Stimulated activated CD8-positive, alpha-beta memory T cell treated with anti-CD3 and anti-CD28 coated beads, Interleukin-12 subunit alpha, Interleukin-12 subunit beta, amount 100 ng/mL, for 4 hours (primary cell): ENCODE measurements at places on chromosomes 2 and 18.

DNA sequence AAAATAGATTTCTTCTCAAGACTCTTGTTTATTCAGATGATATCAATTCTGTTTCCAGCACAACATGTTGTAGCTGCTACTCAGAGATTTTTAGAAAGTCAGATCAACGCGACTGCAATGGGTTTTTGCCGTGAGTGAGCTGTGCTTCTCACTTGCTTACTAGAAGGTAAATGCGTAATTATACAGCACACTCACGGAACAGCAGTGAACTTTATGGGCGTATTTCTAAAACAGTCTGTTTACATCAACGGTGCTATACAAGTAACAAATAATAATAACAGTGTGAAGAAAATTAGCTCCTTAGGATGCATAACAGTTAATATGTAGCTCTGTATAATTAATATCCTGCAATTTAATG lies 533.6 kb downstream of the RNF144A start:
- no peak for DNase-seq

- no peak for DNase-seq
Measured at GRCh38 chr2:223759569-223760430, 77.6 kb downstream of the AP1S3 start.

- DNase-seq = no peak
Measured at GRCh38 chr2:218024871-218025270, 22.1 kb upstream of the TNS1 start.

GRCh38 chr2:99841749-99842148 lies 300.6 kb downstream of the AFF3 start:
- DNase-seq = no peak

- no peak for DNase-seq
Measured at GRCh38 chr2:237962432-237963084, 4.3 kb upstream of the UBE2F start.

GRCh38 chr2:69704446-69704845 lies 37.5 kb upstream of the ANXA4 start:
- DNase-seq = no peak

GRCh38 chr2:12099374-12099773 lies 352.9 kb downstream of the LPIN1 start:
- DNase-seq = no peak

DNA sequence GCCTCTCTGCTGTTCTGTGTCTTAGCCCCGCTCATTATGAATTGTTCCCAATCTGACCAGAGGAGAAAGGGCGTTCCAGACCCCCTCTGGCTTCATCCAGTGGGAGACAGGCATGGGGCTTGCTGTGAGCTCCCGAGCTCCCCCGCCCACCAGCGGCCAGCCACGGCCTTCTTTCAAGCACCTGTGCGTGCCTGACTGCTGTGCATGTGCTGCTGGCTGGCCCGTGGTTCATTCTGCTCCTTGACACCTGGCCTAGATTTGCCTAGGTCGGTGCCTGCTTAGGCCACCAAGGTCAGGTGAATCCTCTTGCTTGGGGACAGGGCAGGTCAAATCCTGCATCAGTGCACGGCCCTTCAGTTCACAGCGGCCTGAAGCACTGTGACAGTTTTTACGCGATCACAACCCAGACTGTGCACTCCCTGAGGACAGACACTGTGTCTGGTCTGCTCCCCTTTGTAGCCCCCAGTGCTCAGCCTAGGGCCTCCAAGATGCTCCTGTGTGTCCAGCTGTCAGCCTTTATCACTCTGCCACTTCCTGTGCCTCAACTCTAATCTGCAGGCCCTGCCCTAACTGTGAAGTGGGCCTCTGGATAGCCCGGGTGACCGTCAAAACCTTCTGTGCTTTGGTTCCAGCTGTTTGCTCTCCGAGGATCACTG lies 3.6 kb upstream of the LPIN1 start:
- no peak for DNase-seq

DNA sequence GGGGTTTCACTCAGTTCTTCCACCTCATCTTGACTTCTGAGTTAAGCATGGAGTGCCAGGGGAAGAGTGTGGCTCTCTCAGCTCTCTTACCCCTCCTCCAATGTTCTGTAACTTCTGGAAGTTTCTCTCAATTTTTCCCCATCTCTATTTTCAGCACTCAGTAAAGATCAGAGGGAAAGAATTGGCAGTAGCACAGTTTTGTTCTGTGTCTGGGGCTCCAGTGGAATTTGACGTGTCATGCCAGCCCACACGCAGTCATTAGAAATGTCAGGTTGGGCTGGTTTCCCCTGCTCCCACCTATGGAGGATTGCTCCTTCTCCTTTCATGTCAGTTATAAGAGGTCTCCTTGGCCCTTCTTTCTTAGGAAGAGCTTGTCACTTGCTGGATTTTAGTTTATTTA lies 104.6 kb upstream of the COL3A1 start:
- DNase-seq = no peak

- DNase-seq = no peak
Measured at GRCh38 chr2:144548532-144549191, 28.7 kb upstream of the ZEB2 start.

DNA sequence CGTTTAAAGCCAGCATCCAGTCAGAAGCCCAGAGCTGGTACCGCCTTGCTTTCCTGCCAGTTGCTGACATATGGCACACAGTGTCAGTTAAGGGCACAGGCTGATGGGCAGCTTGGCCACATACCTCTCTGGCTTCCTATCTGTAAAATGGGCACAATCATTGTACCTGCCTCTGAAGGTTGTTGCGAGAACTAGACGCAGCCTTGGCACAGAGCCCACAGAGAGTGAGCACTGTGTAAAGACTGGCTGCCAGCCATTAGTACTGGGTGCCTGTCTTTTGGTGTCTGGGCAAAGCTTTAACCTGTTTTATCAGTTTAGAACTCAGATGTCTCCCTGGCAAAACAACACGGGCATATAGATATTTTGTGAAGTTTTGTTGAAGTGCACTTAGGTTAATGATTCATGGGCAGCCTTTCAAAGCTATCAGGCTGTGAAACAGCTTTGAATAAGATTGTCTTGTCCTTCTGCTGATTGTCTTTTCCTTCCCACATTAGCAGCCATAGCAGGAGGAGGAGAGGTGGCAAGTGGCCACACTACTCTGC lies 269.5 kb downstream of the NEDD4L start:
- DNase-seq = no peak

GRCh38 chr2:55239656-55240222 lies 7.3 kb downstream of the RPS27A start:
- no peak for DNase-seq

DNA sequence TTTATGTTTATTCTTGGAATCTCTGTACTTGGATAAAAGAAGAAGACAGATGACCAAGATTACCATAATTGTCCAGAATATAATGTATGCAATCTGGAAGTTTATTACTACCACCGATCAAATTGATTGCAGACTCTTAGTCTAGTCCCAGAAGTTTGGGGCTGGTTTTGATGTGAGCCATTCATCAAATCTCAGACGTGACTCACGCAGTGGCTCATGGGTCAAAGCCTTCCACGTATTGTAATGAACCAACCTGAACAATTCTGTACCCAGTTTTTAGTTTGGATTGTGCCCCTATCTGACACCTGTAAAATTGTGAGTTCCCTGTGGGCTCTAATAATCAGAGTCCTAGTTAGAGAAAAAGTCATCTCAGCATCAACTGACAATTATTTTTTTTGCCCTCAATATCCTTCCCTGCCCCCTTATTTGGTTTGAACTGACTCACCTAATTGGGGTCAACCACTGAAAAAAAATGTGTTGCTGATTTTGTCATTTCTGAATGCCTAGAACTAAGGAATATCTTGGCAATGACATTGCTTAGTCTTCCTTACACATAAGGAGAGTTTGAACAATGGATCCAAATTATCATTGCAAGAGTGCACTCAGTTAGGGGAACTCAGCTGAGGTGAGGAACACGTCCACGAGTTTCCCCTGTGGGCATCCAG lies 219.5 kb upstream of the NRP2 start:
- no peak for DNase-seq

GRCh38 chr18:63363951-63364350 lies 3.1 kb downstream of the KDSR start:
- DNase-seq = no peak

- no peak for DNase-seq
Measured at GRCh38 chr18:79471597-79471996, 75.9 kb downstream of the NFATC1 start.

- no peak for DNase-seq
Measured at GRCh38 chr2:235235977-235236767, 257.7 kb upstream of the AGAP1 start.

GRCh38 chr2:133760376-133760775 lies 192.1 kb upstream of the NCKAP5 start:
- no peak for DNase-seq

DNA sequence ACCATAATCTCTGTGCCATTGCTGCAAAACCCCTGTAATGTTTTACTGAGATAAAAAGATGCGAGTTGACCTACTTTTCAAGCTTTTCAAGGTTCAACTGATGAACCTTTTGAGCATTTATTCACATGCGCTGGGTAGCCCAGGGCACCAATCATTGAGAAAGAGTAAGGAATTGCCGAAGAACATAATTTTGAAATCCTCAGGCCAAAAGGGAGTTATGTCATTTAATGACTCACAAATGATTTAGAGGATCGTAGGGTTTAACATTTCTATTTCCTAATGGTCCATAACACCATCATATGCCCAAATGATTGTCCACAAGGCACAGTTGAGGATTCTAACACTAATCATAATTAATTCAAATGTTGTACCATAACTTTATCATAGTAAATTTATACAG lies 20.2 kb upstream of the DLX1 start:
- no peak for DNase-seq

GRCh38 chr2:88051792-88052191 lies 3.8 kb downstream of the KRCC1 start:
- DNase-seq = no peak

DNA sequence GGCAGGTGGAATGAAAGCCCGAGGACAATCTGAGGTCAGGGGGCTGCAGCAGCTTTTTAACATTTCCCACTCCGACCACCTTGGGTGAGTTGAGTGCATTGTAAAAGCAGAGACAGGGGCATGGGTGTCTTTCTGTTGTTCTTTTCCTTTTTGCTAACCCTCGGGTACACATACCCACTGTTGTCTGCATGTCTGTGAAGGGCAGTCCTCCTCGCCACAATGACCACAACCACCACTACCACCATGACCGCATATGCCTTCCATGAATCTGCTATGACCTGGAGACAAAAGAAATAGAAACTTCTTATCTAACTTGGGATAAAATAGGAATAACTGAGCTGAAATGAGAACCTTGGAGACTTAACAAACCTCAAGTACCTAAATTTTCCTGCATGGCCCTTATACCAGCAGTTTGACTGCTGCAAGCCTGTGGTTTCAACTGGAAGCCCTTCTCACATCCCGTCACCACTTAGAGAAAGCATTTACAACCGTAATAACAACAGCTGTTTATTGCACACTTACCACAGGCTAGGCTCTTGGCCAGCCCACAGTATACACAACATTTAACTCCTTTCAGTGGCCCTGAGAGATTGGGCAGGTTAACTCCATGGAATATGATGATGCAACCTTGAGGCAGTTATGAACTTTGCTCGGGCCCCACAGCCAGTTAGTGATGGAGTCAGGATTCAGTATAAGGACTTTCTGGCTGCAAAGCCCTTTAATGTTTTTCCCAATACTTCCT lies 80.3 kb downstream of the GYPC start:
- no peak for DNase-seq

DNA sequence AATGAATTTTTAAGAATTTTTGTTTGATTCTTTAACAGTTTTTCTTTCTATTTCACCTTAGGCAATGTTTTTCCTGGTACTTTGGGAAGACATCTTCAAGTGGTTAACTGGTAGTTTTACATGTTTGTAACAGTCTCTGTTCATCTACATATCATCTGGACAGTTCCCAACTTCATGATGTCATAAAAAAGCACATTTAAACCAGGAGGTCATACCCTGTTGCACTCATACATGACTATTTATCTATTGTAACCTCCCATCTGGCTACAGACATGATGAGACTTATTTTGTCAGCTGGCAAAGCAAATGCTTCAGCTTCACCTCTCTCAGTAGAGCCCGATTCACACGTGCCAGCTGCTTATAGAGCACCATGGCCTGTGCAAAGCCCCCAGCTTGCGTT lies 99.8 kb upstream of the YPEL5 start:
- no peak for DNase-seq

- DNase-seq = no peak
Measured at GRCh38 chr2:139142252-139142880, 362.2 kb upstream of the NXPH2 start.

GRCh38 chr2:69168950-69169654 lies 156.1 kb downstream of the ANTXR1 start:
- no peak for DNase-seq

GRCh38 chr2:11481789-11482472 lies 16.0 kb upstream of the E2F6 start:
- no peak for DNase-seq

DNA sequence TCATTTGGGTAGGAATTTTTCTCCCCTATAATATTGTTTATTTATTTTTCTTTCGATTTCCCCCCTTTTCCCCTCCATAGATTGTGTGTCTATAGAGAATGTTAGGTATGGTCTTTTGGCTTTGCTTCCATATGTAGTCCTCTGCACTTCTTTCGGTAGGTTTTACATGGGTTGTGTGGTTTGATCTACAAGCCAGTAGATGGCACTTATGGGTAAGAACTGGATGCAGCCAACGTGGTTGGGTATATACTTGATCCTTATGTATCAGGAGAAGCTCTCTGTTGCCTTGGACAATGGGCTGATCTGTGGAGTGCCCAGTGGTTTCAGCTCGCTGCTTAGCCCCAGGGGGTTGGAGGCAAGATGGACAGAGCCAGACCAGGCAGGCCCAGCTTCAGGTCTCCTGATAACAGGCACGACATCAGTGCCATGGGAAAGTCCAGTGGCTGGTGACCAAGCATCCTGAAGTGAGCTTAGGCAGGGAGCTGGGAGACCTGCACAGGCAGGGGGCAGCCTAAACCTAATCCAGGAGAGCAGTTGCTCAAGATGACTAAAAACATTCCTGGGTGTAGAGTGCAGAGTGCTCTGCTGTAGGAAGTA lies 488.3 kb downstream of the CCDC85A start:
- DNase-seq = no peak

DNA sequence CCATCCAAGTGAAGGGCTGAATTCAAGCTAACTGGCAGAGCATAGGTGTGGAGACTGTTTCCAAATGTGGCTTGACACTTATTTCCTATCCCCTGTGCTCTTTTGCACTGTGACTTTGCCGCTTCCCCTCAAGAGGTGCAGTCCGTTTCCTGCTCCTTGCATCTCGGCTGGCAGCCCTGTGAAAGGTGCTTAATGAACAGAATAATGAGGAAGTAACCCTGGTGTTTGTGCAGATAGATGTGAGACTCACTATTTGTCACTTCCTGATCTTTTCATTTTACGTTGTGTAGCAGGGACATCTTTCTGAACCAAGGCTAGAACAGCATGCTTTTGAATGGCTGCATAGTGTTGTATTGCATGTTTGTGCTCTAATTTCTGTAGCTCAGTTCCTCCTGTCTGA lies 60.8 kb downstream of the CEP192 start:
- DNase-seq = no peak

DNA sequence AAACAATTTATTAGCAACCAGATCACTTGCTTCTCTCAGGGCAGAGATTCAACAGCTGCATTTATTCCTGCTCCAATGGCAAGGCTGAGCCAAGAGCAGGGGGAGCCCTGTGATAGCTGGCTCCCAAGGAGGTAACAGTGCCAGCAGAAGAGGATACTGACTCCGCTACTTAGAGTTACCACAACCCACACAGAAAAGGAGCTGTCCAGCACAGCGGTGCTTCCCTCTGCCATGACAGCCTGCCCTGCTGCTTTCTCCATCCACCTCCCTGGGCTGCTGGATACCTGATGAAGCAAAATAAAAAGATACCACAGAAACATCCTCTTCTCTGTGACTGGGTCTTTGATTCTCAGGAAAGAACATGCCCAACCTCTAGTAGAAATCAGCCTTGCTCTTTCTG lies 467.2 kb downstream of the LRRTM4 start:
- DNase-seq = no peak

GRCh38 chr2:53629501-53629900 lies 138.1 kb upstream of the CHAC2 start:
- DNase-seq = no peak
